ENCODE measurements at places on chromosomes 7 and 10. TPM values are rescaled to one million over a fixed set of nuclear protein-coding genes. Genes with fewer than 3 reads are reported as not detected.

Gene PVRIG
- total RNA-seq: 26.9 TPM

- DNase-seq: no peak
These were observed 266.7 kb upstream of the PHF14 start for GRCh38 chr7:10706875-10707493.

DNA sequence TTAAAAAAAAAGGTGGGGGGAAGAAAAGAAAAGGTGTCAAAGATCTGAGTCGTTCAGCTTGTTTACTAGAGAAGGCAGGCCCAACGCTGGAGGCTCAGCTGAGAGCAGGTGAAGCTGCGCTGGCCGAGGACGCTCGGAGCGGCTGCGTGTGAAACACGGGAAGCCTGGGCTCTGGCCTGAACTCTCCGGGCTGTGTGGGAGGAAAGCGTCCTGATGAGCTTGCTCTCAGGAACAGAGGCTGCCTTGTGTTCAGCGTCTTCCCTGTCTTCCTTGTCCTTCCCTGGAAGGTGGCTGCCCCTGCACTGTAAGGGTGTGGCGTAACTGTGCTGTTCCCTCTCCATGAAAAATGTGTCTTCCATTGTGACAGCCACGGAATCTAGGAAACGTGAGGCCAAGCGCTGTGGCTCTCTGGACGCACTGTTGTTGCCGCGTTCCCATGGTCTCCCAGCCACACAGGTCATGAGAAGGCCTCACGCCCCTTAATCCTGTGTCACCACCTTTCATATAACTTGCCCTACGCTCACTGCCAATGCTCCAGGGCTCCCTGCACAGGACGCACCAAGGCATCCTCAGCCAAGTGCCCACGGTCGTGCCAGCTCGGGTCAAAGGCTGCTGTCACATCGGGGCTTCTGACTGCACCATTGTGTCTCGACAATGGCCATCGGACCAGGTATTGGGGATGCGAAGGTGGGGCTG is 15.8 kb downstream of the IL15RA start:
- DNase-seq: no peak

DNA sequence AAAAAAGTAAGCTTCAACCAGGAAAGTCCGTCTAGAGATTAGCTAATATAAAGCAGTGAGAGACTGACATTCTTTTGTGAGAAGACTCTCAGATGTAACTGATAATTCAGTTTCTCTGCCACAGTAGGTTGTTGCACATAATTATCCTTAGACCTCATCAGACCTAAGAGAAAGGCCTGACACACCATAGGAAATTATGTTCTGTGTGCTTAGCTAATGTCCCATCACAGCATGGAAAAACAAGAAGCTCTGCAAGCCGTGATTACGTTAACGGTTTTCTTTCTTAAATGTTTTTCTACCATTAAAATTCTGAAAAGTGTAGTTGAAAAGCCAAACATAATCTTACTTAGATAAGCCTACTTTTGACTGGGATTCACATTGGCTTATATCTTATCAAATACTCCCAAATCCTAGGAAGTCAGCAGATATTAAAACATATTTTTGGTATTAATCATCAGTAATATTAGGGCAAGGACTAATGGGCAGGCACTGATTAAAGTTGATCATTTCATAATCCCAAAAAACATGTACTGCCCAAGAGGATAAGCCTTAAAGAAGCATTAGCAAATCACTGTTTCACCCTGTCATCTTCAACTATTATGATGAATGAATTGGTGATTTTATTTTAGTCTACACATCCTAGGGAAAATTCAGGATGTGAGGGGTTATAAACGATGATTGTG is 5.2 kb downstream of the CSTF2T start:
- no peak for DNase-seq

DNA sequence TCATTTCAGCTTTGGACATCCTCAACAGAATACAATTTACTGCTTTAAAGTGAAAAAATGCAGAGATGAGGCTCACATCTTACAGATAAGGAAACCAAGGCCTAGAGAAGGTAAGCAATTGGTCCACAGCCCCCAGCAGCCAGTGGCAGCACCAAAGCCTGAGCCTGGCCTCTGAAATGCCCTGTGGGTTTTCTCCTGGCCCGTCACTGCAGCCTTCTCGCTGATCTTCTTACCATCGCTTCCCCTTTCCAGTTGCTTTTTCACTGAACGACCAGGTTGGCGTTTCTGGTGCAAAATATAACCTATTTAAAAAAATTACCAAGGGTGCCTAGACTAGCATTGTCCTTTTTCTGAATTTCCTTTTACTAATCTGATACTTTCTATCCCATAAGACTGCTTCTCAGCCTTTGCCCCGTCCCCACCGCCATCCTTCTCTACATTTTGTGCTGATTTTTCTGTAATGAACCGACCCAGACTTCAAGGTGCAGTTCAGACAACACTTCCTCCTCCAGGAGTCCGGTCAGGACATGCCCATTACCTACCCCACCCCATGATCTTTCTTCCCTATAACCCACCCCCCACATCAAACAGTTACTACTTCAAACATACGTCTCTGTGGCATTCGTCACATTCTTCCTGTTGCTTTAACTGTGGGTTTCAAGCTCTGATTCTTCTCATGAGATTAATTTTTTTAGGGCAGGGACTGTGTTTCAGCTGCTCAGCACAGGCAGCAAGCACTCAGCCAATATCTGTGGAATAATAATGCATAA is 289.4 kb downstream of the DNAJB6 start:
- no peak for DNase-seq

DNA sequence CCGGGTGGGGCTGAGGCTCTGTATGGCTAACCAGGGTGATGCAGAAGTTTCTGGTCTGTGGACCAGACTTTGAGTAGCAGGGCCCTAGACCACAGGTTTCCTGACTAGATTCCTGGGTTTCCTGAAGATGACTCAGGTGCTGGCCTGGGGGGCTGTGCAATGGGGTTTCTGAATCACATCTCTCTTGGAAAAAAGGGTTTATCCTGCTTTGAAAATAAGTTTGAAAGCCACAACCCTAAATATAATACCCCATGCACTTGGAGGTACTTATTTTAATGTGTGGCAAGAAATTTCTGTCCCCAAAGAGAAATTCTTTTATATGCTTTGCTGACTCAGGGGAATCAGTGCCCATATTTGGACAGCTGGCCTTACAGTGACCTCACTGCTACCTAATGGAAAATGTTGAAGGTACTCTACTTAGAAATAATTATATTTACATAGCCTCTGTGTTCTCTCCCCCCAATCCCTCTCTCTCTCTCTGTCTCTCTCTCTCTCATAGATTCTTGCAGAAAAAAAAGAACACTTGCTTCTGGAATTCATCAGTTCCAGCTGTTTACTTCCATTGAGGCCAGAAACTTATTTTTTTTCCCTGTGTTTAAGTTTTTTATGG is 184.4 kb upstream of the LYZL2 start:
- DNase-seq: no peak

GRCh38 chr7:130918129-130919052 is 184.4 kb upstream of the KLF14 start:
- DNase-seq: peak; percentile 74

DNA sequence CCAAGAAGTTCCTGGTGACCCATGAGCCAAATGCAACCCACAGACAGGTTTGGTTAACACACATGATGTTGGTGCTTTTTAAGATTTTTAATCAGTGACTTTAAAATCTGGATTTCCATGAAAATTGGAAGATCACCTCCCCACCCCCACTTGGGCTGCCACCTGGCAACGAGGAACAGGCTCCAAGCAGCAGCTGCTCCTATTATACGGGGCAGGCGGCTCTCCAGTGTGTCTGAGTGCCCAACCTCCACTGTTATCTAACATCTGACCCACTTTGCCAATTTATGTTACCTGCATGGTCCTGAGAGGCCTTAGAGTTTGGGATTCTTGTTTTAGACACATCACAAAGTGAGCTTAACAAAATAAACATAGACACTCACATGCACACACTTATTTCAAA is 56.4 kb downstream of the SGMS1 start:
- DNase-seq: no peak

DNA sequence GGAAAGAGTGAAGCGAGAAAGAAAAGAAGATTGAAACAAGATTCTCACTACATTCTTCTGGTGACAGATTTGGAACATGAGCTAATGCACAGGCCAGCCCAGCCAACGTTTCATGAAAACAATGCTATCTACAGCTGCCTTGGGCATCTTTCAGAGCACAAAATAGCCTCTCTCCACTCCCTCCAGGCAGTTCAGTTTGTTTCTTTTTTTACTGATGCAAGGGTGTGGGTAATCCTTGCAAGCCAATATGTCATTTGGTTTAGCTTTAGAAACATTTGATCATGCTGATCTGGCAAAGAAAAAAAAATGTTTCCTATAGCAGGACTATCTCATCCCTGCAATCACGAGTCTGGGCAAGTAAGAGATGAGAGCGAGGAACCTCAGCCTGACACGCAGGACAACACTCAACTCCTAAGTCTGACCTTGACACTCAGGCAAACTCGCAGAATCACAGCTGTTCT is 35.9 kb downstream of the SVIL start:
- DNase-seq: no peak

- no peak for DNase-seq
These were observed 34.6 kb downstream of the VWDE start for GRCh38 chr7:12369072-12369471.

DNA sequence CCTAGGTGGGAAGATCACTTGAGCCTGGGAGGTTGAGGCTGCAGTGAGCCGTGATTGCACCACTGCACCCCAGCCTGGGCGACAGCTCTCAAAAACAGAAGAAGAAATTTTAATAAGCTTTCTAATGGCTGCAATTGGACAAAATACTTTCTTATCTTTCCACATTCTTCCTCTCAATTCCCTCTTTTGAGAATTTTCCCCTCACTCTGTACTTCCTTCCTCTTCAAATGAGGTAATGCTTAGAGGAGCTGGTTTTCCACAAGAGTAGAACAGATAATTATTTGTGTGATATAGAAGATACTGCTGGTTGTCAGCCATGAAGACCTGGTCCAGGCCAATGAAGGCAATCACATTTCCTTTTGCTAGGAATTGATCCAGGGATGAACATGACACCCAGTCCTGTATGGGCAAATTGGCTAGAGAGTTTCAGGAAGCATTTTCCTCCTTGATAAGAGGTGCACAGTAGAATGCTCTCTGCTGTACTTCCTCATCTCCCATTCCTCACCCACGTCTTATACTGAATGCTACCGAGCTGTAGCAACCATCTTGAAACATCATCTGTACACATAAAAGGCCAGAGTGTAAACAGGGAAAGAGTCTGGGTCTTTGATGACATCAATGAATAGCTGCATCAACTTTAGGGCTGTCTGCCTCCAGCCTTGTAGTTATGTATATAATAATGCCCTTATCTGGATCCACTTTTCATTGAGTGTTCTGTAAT is 103.9 kb downstream of the CDK6 start:
- DNase-seq: no peak

DNA sequence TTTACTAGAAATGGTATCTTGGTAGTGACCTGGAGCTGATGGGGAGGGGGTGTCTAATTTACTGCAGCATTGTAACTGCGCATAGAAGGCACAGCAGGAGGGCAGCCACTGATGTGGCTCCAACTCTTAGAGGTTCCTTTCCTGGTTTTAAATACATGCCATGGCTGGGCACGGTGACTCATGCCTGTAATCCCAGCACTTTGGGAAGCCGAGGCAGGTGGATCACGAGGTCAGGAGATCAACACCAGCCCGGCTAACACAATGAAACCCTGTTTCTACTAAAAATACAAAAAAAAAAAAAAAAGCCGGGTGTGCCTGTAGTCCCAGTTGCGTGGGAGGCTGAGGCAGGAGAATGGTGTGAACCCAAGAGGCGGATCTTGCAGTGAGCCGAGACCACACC is 19.2 kb upstream of the SEC61G start:
- no peak for DNase-seq

Gene SRGN
- total RNA-seq: 400 TPM

Gene ACHE
- total RNA-seq: 0.09 TPM

DNA sequence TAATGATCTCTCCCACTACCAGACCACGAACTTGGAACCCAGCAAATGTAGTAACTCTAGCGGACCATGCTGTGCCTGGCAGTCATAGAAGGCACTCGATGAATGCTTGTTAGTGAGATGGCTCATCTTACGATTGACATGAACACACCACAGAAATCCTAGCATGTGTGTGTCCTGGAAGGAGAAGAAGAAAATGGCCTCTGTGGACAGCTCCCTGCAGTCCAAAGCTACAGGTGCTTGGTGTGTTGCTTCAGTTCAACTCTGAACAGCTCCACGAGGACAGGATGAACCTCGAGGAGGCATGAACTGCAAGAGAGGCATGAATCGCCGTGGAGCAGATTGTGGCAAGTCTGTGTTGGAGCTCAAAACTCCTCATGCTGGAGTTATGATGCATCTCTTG is 93.5 kb downstream of the KLF6 start:
- no peak for DNase-seq

DNA sequence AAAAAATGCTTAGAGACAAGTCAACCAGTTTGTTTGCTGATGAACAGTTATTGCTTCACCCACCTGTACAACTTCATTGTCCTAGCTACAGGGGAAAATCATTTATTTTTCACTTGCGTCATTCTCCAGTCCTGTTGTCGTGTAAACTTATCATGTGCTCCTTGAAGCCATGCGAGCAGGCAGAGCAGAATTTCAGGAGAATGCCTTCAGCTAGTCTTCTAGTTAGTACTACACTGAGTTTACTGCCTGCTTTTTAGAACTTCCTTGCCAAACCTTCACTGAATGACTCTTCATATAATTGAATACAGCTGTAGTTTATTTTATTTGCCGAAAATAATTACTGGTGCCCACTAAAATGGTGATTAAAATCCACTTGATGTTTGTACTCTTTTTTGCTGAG is 15.6 kb downstream of the RPA3 start:
- no peak for DNase-seq

Gene DENND11
- total RNA-seq: 27.6 TPM

- peak; percentile 63 for DNase-seq
These were observed 187.7 kb upstream of the KLF6 start for GRCh38 chr10:3972460-3973301.

DNA sequence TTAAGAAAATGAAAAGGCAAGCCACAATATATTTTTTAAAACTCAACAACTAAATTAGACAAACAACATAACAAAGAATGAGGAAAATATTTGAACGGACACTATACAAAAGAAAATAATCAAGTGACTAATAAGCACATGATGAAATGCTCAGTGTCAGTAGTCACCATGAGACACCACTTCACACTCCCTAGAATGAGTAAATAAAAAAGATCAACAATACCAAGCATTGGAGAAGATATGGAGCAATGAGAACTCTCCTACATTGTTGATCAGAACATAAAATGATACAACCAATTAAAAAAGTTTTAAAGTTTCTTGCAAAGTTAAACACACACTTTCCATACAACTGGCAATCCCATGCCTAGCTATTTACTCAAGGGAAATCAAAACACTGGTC is 222.2 kb downstream of the C7orf25 start:
- no peak for DNase-seq

Gene TAS2R38
- total RNA-seq: not detected

DNA sequence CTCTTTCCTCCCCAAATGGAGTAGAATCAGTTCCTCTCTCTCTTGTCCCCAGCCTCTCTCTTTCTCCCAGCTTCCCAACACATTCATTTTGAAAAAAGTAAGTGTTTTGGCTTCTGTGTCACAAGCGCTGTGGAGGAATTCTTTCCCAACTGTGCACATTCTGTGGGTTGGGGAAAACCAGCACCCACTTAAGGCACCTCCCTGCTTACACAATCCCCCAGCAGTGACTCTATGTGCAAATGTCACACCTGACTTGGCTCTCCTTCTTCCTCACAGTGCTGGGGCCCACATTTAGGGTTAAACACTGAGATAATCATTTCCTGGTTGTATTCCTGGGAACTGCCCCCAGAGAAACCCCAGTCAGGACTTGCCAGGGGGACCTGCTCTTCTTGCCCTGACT is 358.1 kb upstream of the ZNF32 start:
- DNase-seq: no peak

GRCh38 chr10:112370424-112370819 is 3.5 kb upstream of the ACSL5 start:
- DNase-seq: no peak
